ENCODE measurements at places on chromosomes 4 and X. TPM values are rescaled to one million over a fixed set of nuclear protein-coding genes. Genes with fewer than 3 reads are reported as not detected.

BCAP31 gene
- 128 TPM for polyA plus RNA-seq

UBE2K gene
- polyA plus RNA-seq, result 26.5 TPM

GRPEL1 gene
- polyA plus RNA-seq, result 11.1 TPM

- DNase-seq, result no peak
These were observed 23.7 kb upstream of the LRAT start for GRCh38 chr4:154720123-154720522.

DNA sequence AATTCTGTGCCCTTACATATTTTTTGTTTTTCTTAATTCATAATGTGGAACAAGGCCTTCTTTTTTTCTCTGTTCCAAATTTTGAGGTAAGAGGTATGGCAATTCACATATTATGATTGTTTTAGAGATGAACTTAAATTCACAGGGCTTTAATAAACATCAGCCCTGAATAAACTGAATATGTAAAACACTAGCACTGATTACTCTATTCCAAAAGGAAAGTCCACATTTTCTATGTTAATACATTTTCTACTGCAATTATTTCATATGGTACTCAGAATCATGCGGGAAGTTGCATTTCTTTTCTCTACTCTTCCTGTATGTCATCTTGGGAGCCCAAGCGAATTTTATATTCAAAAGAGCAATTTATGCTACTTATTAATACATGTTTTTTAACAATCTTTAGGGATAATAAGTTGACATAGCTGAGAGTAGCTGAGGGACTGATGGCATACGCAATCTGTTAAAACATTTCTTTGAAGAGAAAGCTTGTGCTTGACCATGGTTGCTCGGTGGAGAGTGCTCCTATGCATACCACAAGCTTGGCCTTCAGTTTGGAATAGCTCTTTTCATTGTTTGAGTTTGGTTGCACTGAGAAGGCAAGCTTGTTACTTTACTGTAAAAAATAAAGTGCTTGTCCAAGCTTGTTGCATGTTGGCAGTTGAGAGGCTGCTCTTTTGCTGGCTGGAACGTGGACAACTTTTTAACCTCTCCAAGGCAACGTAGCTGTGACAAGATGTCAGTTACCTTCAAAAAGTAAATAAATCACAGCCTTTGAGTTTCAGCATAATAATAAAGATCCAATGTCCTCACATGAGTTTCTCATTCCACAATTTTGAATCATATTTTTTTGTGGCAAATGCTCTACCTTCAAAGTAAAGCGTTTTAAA, 196.3 kb upstream of the SPRY1 start:
- DNase-seq, result no peak

DNA sequence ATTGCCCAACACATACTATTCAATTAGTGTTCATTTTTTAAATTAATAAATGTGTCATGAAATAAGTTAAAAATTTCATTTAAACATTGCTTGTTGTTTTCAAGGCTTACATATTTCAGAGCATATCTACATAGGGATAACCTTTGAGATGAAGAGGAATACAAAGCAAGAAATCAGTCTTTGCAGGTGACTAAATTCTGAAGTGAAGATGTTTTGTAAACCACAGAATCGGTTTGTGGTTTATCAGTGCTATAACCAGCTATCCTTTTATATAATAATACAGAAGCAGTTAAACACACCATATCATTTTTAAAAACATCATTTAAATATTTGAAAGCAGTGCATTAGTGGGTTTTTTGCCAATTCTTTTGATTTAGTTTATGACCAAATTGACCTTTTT, 26.9 kb downstream of the FAM241A start:
- DNase-seq, result no peak

GRCh38 chr4:145177511-145177905, 2.9 kb downstream of the OTUD4 start:
- no peak for DNase-seq

- DNase-seq, result no peak
These were observed 7.2 kb downstream of the MRFAP1 start for GRCh38 chr4:6647582-6648230.

- DNase-seq, result no peak
These were observed 134.1 kb upstream of the FAT1 start for GRCh38 chr4:186857793-186858192.

GRCh38 chrX:21926527-21927278, 13.8 kb upstream of the SMS start:
- no peak for DNase-seq

GRCh38 chr4:79476196-79476595, 68.2 kb upstream of the GK2 start:
- no peak for DNase-seq

GRCh38 chrX:5915783-5916182, 312.9 kb downstream of the NLGN4X start:
- DNase-seq, result no peak
